ENCODE measurements at places on chromosomes 5 and 9.

GRCh38 chr5:147507480-147508126, 2.3 kb downstream of the DPYSL3 start:
- peak; percentile 54 for DNase-seq

GRCh38 chr9:131657456-131657855, 82.4 kb downstream of the RAPGEF1 start:
- no peak for DNase-seq

GRCh38 chr9:78235256-78235761, 566 bp upstream of the CEP78 start:
- DNase-seq = peak; percentile 26

DNA sequence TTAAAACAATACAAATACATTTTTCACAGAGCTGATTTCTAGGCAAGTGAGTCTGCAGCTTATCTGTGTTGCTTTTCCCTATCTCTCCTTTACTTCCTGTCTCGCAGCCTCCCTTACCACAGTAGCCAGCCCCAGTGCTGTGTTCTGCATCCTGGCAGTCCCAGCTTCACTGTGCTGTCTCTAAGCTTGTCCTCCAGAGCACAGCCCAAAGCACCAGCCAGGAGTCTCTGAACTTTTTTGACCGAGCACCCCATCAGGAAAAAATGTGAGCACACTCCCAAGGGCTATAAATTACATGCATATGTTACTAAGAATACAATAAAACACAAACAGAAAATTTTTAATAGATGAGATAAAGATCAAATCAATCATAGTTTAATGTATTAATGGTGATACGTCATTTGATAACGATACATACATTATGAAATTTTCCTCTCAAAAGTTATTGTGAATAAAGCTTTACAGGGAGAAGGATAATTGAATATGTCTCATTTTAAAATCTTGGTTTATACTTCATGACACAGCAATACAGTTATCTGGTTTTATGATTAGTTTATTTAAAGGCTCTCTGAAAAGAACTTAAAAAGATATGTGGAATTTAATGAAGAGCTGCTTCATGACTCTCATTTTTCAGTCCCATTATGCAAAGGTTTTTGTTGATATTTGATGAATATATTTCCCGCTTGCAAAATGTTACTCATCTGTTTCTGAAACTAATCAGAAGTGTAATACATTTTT, 7.3 kb upstream of the RHOBTB3 start:
- peak; percentile 41 for DNase-seq

- peak; percentile 75 for DNase-seq
These were observed 139.8 kb upstream of the SLC30A5 start for GRCh38 chr5:68953875-68954617.

GRCh38 chr5:73928476-73929070, 302.6 kb downstream of the ARHGEF28 start:
- no peak for DNase-seq

- no peak for DNase-seq
These were observed 262.9 kb downstream of the IRX1 start for GRCh38 chr5:3858524-3858923.

GRCh38 chr9:129258124-129258822, 80.2 kb upstream of the IER5L start:
- DNase-seq = peak; percentile 93

GRCh38 chr9:81720450-81721086, 31.2 kb upstream of the TLE1 start:
- DNase-seq = no peak

- peak; percentile 28 for DNase-seq
These were observed 27.5 kb downstream of the CCDC152 start for GRCh38 chr5:42784132-42784531.

DNA sequence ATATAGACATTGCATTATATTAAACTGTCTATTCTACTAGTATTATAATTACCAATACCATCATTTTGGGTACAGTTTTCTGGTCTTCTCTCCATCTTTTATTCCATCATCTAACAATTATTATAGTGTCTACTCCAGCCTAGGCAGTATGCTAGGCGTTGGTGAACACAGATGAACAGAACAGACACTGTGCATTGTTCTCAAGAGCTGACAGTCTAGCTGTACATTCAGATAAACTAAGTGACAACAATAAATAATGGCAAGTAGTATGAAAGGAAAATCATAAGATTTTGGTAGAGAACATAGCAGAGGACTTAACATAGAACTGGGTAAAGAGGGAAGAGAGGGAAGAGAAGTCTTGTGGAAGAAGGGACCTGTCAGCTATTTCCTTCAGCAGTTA, 12.5 kb upstream of the SGCD start:
- DNase-seq = no peak

- no peak for DNase-seq
These were observed 103.6 kb downstream of the PDE4D start for GRCh38 chr5:59789894-59790293.

DNA sequence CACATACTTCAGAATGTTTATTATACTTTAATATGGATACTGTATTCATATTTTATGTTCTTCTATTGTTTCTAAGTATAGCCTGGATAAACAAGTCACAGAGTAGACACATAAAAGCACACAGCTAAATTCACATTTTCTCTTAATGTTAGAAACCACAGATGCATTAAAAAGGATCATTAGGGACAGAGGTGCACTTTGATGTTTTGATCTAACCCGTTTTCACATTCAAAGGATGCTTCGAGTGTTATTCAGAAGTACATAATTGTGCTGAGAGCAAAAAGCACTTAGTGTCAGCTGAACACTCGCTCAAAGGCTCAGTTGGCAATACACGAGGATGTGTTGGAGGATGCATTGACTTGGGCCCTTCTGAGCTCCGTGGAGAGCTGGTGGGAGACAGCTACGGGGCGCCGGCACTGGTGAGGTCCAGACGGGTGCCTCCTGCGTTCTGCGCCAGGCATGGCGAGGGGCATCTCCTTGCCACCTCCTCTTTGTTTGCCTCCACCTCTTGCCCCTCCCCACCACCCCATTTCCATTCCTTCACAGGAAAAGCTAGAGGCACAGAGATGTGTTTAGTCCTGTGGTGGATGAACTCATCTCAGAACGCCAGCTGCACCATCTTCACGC, 35.5 kb downstream of the MED10 start:
- no peak for DNase-seq

DNA sequence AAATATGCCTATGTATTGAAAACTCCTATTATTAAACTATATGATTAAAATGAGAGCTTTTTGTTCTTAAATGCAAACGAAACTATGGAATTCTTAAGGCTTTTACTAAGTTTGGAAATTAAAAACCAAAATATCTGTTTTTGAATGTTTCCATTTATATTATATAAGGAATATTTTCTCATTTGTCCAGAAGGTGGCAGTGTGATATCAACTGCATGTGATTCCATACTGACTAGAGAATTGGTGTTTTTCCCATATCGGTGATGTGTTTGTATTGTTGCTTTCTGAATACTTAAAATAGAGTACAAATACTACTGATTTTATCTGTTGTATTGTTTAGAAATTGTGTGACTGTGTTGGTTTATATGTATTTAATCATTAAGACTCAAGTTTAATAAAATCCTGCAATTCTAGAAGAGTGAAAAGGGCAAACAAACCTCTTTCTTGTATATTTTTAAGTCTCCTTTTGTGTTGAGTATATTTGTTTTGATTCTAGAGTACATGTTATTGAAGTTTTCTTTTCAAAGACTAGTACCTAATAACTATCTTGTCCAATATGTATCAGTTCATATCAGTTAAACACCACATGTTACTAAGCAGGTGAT, 320.8 kb downstream of the CCDC171 start:
- DNase-seq = peak; percentile 68

- DNase-seq = peak; percentile 56
These were observed 24.7 kb upstream of the TJP2 start for GRCh38 chr9:69149321-69149807.

DNA sequence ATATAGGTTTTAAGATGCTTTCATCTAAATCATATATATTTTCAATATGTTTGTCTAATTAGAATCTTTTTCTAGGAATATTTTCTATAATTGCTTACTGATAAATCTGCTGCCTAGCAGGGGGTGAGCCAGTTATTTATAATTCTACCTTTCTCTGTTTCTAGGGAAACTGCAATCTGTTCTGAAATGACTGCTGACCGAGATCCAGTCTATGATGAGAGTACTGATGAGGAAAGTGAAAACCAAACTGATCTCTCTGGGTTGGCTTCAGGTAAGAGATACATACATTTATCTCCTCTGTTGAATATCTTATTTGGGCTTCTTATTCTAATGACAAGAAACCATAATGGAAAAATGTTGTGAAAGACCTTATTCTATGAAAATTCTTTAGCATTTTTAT, 127.3 kb downstream of the XRCC4 start:
- DNase-seq = no peak

DNA sequence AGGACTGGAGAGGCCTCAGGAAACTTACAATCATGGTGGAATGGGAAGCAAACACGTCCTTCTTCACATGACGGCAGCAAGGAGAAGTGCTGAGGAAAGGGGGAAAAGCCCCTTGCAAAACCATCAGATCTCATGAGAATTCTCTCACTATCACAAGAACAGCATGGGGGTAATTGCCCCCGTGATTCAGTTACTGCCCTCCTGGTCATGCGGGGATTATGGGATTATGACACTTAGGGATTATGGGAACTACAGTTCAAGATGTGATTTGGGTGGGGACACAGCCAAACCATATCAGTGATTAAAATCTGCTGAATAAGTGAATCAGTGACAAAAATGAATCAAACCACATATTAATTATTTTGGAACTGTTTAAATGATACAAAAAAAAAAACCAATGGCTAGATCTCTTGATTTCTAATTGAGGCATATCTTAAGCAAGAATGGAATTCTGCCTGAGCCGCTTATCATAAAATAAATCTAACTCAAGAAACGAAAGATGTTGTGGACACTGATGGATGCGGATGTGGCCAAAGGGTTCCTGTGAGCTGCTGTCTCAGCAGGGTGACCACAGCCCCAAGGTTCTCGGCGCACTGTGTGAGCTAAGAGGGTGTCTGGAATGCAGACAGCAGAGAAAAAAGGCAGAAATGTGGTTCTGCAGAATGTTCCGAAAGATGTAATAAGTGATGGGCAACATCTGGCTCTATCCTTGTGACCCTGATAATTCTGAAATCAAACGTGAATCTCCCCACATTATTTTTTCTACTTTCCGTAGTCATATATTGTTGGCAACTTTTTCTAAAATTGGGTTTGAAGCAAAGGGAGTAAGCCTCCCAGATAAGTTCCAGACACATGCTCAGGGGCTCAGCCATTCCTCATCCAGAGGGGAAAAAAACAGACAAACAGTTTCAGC, 107.2 kb upstream of the ICE1 start:
- no peak for DNase-seq

- DNase-seq = no peak
These were observed 521.0 kb upstream of the CHD1 start for GRCh38 chr5:99449786-99450185.
